B cell (primary cell): ENCODE measurements at places on chromosomes 12 and 14. TPM values are rescaled to one million over a fixed set of nuclear protein-coding genes. Genes with fewer than 3 reads are reported as not detected.

NPFF gene
- total RNA-seq = not detected in 2 replicates

KRT4 gene
- not detected in 2 replicates for total RNA-seq

FAIM2 gene
- not detected in 2 replicates for total RNA-seq

KRT3 gene
- total RNA-seq = not detected in 2 replicates

OVCH1 gene
- total RNA-seq = not detected in 2 replicates

KRT74 gene
- total RNA-seq = not detected in 2 replicates

KRT6C gene
- total RNA-seq = not detected in 2 replicates

KLHL28 gene
- 33.5 and 36.1 TPM in 2 replicates for total RNA-seq

LRRK2 gene
- total RNA-seq = 56.5 and 60.2 TPM in 2 replicates

TOMM20L gene
- 0.70 and 1.3 TPM in 2 replicates for total RNA-seq

ADGRD1 gene
- 0.63 and 1.1 TPM in 2 replicates for total RNA-seq

CLEC4D gene
- total RNA-seq = not detected in 2 replicates

LPAR5 gene
- 59.6 and 60.4 TPM in 2 replicates for total RNA-seq

LTB4R2 gene
- 10.1 and 11.7 TPM in 2 replicates for total RNA-seq

DNA sequence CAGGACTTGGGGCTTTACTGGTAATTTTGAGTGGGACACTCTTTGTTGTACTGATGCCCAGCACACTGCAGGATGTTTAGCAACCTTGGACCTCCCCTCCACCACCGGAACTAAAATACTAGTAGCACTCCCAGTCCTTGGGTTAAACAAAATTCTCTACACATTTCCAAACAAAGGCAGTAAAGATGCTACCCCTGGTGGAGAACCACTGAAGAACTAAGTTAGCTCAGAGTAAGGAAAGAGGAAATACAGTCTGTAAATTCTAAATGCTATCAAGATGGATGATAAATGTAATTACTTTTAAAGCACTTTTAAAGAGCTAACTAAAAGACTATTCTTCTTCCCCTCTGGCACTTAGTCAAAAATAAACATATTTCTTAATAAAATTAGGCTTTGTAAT is 64.1 kb downstream of the LRP6 start:
- no peak for DNase-seq

- DNase-seq = no peak
Measured at GRCh38 chr12:9264546-9264945, 56.4 kb upstream of the PZP start.

- no peak for DNase-seq
Measured at GRCh38 chr12:52241205-52241842, 8.3 kb downstream of the KRT7 start.

DNA sequence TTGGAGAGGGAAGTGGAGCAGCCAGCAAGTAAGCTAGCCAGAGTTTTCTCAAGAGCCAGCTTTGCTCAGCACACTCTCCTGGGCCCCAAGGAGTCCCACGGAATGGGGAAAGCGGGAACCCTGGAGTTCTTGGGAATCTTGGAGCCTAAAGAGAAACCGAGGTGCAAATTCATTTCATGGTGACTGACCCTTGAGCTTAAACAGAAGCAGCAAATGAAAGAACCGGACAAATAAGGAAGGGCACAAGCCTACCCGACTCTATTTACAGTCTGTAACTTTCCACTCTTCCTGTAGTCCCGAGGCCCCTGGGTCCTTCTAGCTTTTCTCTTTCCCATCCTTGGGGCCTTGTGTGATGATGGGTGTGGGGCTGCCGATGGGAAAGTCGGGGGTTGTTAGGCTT is 18.1 kb upstream of the TIGAR start:
- no peak for DNase-seq

GRCh38 chr14:89241257-89241656 is 175.8 kb downstream of the FOXN3 start:
- DNase-seq = peak; percentile 43

DNA sequence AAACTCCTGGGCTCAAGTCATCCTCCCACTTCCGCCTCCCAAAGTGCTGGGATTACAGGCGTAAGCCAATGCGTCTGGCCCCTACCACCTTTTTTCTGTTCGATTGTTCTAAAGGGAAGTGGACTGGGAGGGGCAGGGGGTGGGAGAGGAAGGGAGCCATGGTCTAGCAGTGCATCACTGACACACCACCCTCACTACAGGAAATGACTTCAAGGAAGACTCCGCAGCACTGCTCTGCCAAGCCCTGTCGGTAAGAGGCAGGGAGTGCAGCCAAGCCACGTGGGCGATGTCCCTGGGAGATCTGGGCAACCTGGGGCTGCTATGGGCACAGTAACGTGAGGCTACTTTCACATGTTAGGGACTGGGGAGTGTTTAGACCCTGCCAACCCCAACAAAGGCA is 18.0 kb downstream of the LRRC74A start:
- DNase-seq = no peak

DNA sequence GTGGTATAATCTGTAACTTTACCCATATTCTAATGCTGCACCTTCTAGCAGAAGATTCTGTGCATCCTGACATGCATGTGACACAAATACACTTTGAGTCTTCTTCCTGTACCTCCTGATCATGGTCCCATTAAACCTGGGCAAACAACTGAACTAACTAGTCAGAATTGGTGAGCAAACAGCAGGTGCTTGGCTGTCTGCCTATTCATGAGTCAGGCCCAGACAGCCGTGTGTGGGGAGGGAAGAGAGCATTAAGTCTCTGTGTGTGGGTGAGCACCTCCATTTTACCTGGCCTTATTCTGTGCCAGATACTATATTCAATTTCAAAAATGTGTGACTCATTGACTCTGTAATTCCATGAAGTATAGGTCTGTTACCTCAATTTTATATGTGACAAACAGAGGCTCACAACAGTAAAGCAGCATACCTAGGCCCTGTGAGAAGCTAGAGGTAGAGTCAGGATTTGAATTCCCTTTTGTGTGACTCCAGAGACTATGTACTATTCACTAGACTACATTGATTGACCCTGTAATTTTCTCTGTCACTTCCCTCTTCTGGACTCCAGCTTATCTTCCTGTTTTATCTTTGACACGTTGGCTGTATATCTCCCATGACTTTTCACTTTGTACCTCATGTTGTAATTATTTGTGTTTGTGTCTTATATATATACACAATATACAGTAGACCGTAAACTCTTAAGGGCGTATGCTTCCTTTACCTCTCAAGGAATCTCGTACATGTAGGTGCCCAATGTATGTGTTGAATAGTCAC is 32.2 kb downstream of the SUSD6 start:
- DNase-seq = no peak

DNA sequence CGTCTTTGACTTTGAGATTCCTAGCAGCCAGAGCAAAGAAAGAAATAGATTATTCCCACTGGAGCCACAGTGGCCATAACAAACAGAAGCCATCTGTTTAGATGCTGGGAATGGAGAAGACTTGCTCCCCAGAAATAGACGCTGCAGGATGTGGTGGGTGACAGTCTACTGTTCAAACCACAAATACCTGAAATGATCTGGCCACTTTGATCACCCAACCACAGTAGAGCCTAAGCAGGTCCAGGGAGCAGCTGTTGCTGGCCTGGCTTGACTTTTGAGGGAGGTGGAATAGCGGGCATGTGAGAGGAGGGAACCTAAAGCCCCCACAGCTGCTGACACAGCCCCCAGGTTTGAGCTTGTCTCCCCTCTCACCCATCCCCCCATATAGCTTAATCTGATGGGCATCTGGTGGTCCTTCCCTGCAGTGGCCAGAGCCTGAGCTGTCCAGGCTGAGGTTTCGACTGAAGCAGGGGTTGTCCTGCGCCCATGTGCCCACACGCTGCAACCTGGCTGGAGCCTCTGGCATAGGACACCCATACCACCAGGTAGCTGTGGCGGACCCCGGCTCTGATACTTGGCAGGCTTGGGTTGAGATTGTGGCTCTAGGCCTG is 38.7 kb downstream of the SH2B3 start:
- DNase-seq = no peak

GRCh38 chr12:51817027-51817953 is 31.2 kb downstream of the FIGNL2 start:
- no peak for DNase-seq

DNA sequence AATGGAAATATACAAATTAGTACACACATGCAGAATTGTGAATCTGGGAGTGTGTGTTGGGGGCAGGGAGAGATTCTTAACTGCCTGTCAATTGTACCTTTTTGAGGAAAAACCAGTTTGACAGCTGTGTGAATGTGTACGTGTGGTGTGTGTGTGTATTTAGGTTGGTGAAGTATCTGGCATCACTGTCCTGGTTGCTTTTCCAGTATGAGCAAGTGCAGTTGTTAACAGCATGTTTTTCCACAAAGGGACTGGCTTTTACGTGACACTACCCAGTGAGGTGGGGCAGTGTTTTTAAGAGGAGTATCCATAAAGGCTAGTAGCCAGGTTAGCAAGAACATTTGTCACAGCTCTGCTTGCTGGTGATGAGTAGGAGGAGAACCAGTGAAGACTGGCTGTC is 56.1 kb downstream of the DAAM1 start:
- no peak for DNase-seq

GRCh38 chr12:34356233-34356987 is 334.1 kb downstream of the ALG10 start:
- DNase-seq = no peak

- no peak for DNase-seq
Measured at GRCh38 chr14:23409475-23409874, 1.4 kb upstream of the MYH6 start.

DNA sequence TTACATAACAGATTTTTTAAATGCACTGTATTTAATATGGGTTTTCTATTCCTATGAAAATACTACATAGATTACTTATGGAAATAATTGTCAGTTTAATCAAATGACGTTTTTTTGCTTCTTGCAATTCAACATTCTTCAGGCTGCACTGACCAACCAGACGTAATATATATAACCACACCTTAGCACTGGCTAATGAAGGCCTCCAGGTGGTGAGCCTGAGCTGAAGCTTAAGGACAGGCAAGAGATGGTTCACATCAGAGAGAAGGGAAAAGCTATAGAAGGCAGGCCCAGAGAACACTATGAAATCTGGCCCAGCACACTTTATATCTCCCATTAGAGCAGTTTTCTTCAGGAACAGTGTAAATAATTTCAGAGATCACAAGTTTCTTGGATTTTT is 2.8 kb upstream of the MDGA2 start:
- no peak for DNase-seq

DNA sequence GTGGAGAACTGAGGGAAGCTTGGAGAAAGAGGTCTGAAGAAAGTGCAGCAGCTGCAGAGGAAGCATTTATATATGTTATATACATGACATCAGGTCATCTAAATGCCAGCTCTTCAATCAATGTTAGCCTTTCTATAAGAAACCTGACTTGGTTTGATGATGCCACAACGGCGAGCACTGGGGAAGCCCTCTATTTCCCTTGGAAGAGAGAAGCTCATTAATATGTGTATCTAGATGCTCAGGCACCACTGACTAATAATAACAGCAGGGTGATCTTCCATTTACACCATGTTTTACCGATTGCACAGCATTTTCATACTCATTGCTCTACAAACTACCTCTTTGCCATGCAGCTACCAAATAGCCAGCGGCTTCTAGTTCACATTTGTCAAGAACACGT is 811 bp downstream of the ACYP1 start:
- DNase-seq = peak; percentile 18

DNA sequence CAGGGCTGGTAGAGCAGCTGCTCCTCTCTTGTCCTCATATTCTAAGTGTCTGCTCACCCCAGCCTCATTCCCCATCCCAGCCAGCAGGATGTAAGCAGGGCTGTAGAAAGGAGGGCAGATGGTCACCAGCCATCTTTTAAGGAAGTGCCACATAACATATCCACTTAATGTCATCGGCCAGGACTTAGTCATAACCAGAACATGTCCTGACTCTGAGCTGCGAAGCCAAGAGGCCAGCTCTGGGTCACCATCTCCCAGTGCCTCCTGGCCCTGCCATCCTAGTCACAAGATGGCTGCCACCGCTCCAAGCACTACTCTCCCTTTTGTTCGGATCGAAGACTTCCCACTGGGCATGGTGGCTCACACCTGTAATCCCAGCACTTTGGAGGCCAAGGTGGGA is 123.9 kb downstream of the PLXNC1 start:
- DNase-seq = no peak

- peak; percentile 89 for DNase-seq
Measured at GRCh38 chr14:68476212-68477109, 316.4 kb downstream of the ZFP36L1 start.

- no peak for DNase-seq
Measured at GRCh38 chr14:92441751-92442504, 71.7 kb upstream of the RIN3 start.

GRCh38 chr14:67426983-67427606 is 15.1 kb upstream of the PLEK2 start:
- peak; percentile 85 for DNase-seq
